Suppressor macrophage (primary cell): ENCODE measurements at places on chromosomes 7 and 10.

- peak; percentile 16 for DNase-seq
Observed at GRCh38 chr7:25967278-25968204, 184.5 kb upstream of the NFE2L3 start.

- DNase-seq = peak; percentile 88
Observed at GRCh38 chr10:71569775-71570588, 149.6 kb downstream of the C10orf105 start.

DNA sequence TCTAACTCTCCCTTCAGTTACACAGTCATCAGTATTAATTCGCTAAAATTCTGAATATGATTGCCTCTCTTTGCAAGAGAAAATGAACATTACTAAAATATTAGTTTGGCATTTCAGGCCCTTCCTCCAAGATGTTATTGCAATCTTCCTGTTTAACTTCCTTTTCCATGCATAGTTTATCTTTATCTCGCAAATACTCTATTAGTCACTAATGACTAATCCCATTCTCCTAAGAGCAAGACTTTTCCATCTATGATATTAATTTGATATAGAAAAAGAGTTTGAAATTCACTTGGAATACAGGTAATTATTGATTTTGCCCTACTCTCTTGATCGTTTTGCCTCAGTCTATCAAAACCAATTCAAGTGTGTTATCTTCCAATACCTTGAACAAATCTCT is 41.8 kb upstream of the SEMA3A start:
- DNase-seq = peak; percentile 64

DNA sequence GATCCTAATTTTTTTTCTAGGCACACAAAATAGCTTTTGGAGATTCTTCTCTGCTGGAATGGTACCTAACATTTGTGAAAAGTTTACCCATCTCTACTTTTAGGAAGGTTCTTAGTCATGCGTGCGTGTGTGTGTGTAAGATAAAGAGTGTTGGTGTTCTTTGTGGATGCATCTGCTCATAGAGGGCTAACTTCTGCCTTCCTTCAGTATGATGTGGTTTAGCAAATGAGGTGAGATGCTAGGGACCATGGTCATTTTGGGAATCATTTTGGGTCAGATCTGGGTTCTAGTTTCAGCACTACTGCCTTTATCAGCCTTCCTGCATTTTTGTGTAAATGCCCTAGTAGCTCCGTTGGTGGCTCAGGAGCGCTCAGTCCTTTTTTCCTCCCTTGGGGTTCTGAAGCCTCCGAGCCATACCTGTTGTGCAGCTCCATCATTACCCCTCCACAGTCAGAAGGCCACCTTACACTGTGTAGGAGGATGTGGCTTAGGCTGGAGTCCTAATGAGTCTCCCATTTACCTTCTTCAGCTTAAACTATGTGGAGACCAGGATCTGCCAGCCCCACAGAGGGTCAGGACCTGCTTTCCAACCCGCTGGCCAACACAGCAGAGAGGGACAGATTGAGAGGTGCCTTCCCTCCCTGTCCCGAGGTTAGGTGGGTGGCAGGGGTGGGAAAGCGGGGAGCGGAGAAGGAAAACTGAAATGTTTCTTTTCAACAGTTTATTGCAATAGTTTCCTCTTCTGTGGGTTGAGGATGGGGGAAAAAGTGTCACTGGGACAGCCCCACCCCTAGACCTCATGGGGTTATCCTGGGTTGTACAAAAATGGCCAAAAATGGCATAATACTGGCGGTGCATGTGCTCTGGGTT is 31.2 kb downstream of the TSPAN14 start:
- peak; percentile 67 for DNase-seq

GRCh38 chr10:34638406-34639054 is 176.6 kb downstream of the PARD3 start:
- peak; percentile 88 for DNase-seq

DNA sequence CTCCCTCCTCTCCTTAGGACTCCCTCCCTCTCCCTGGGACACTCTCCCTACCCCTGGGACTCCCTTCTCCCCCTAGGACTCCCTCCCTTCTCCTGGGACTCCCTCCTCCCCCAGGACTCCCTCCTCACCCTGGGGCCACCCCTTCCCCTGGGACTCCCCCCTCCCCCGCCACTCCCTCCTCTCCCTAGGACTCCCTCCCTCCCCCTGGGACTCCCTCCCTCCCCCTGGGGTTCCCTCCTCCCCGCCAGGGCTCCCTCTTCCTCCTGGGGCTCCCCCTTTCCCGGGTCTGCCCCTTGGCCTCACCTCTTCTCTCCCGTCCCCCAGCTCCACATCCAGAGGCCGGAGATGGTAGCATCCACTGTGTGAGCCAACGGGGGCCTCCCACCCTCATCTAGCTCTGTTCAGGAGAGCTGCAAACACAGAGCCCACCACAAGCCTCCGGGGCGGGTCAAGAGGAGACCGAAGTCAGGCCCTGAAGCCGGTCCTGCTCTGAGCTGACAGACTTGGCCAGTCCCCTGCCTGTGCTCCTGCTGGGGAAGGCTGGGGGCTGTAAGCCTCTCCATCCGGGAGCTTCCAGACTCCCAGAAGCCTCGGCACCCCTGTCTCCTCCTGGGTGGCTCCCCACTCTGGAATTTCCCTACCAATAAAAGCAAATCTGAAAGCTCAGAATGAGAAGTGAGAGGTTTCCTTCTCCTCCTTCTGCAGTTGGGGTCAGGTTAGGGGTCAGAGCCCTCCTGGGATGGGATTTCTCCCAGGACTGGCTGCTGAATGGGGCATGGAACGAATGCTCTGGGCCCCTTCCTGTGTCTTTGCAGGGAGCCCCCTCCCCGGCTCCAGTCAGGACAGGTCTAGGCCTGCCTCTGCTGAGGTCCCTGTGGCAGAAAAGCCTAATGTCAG is 1.4 kb upstream of the MUC17 start:
- no peak for DNase-seq

DNA sequence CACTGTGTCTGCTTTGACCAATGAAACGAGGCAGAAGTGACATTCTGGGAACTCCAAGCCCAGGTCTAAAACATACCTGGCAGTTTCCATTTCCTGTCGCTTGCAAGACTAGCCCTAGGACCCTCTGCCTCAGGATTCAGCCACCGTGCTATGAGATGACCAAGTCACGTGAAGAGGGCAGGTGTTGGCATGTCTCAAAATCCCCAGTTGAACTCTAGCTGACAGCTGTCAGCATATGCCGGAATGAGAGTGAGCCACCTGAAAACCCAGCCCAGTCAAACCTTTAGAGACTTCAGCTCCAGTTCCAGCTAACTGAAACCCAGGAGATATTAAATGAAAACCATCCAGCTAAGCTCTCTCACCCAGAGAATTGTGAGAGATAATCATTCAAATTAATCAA is 89.9 kb upstream of the PPP1R3A start:
- DNase-seq = no peak

- no peak for DNase-seq
Observed at GRCh38 chr7:25565002-25565401, 336.7 kb upstream of the NPVF start.

DNA sequence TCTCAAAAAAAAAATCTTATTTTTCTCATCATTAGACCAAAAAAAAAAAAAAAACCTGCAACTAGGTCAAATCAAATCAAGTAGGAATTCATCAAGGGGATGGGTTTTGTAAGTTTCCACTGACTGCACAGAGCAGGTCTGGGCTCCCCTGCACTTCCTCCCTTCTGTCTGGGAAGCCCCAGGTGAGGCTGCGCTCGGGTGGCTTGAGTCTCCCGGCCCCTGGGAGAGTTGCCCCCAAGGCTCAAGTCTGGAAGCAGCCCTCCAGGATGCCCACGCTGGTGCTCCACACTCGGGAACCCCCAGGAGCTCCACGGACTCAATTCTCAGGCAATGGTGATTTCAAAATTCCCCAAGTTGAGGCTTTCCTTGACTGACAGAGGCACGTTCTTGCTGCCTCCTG is 41.7 kb upstream of the RBM33 start:
- no peak for DNase-seq

GRCh38 chr7:13981070-13981469 is 8.4 kb downstream of the ETV1 start:
- peak; percentile 23 for DNase-seq

- no peak for DNase-seq
Observed at GRCh38 chr7:92827464-92828120, 8.8 kb downstream of the CDK6 start.
